ENCODE measurements at places on chromosomes 3 and 15.

- no peak for DNase-seq
Observed at GRCh38 chr3:64686446-64686908, 1.3 kb downstream of the ADAMTS9 start.

DNA sequence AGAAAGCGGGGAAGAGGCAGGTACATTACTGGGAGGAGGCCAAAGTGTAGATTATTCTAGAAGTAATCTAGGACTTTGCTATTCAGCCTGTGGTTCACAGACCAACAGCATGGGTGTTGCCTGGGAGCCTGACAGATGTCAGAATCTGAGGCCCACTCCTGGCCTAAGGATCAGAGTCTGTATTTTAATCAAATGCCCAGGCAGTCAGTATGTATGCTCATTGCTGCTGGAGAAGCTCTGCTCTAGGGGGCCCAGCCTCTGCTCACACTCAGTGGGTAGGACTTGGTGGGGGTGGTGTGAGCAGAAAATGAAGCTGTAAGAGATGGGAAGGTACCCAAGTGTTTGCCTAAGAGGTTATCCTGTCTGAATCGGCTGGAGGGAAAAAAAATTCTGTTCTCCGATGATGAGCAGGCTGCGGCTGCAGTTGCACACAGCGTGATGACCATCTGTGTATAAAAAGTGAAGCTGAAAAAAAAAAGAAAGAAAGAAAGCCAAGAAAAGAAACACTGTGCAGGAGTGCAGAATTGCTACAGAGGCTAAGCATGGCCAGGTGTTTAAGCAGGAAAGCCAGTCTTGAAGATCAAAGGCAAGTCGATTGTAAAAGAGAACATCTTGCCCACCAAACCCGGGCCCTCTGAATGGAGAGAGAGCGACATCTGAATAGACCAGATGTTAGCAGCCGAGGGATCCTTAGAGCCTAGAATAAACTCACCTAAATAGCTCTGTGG lies 65.2 kb downstream of the EIF4E3 start:
- no peak for DNase-seq

DNA sequence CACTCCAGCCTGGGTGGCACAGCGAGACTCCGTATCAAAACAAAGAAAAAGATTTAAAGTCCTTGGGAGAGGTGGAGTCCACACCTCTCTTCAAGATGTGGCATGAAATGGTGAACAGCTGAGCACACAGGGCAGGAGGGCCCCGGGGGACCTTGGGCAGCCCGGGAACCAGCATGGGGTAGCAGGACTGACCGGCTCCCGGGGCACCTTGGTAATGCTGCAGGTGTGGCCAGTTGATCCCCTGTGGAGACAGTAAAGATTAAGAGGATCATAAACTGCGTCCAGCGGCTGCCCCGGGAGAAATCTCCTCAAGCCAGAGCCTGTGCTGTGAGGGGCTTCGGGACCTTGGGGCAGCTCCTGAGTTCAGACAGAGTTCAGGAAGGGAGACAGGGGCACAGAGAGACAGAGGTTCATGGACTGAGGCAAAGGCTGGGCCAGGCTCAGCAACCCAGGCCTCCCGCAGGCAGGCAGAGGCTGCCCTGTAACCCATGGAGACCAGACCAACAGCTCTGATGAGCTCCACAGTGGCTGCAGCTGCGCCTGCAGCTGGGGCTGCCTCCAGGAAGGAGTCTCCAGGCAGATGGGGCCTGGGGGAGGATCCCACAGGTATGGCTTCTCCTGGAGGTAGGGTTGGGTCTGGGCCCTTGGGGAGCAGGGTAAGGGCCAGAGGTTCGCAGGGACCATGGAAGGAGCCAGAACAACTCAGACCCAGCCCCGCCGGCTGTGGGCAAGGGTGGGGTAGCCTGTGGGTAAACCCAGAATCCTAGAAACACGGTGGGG lies at the start of gene NR2E3:
TSS of gene NR2E3 (plus strand) at position 299 of the 780 bp plus-strand sequence. CDS start at position 489, 190 bp downstream.
- DNase-seq: no peak

DNA sequence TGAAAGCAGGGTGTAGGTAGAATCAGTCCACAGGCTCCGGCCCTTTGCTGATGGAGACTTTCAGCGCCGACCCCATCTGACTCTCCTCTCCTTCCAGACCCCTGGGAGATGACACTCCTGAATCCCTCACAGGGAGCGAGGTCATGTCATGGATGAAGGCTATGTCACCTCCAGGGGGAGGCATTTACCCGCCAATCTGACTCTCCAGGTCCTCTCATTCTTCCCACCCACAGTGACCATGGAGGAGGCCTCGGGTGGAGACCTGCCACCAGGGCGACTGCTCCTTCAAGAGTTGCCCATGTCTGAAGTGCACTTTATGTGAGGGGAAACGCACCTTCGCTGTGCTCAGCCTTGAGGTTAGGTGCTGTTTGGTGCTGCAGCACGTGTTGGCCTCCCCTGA lies 112.7 kb downstream of the KLF13 start:
- DNase-seq: no peak

- no peak for DNase-seq
Observed at GRCh38 chr15:90881181-90881977, 2.9 kb upstream of the FES start.
